ENCODE measurements at places on chromosomes 13 and 19.
A peak's percentile ranks its signal among the peaks of the same experiment; 100 is the strongest.

DNA sequence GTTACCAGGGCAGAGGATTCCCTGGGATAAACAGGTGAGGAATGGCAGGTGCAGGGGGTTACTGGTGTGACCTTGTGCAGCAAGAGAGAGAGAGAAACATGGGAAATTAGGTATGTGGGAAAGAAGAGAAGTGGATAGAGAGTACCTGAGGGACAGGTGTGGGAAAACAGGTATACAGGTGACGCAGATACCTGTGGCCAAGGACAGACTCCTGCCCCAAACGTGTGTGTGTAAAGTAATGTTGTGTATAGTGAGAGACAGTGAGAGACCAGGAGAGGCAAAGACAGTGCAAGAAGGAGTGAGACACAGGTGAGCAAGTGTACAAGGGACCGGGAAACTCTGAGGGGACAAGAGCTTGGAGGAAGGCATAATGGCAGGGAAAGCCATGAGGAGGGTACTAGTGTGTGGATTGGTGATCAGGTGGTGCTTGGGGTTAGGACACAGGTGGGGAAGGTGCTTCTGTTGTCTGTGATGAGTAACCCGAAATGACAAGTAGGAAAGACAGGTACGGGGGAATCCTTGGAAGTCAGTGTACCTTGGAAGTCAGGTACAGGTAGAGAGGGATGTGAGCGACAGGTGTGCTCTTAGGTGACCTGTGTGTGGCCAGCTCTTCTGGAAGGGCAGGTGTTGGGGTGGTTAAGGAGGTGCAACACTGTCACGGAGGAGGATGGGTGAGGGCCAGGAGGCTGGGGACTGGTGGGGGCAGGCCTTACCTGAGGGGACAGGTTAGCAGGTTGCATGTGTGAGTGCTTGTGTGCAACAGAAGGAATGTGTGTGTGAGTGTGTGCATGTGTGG is 2.8 kb downstream of the ERFL start:
- DNase-seq = no peak

GRCh38 chr13:20188667-20189553 is 3.8 kb downstream of the GJB2 start:
- DNase-seq = peak; percentile 18

DNA sequence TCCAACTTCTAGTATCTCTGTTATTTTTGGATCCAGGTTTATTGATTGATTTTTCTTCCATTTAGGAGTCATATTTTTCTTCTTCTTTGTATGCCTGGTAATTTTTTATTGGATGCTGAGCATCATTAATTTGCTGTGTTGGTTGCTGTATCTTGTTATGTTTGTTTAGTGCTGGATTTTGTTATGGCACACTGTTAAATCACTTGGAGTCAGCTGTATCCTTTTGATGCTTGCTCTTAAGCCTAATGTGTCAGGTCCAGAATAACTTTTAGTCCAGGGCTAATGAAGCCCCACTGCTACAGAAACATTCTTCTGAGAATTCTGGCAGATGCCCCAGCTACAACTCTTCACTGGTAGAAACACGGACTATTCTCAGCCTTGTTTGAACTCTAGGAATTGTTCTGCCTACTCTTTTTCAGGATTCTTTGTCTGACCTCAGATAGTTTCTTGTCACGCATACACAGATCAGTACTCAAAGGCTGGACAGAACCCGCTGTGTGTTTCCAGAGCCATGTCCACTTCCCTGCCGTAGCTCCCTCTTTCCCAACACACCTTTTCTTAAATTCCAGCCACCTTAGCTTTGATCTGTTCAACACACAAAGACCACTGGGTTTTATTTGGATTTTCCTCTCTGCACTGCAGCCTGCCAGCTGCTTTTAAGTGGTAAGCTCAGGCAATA is 137.1 kb upstream of the WASF3 start:
- no peak for DNase-seq

DNA sequence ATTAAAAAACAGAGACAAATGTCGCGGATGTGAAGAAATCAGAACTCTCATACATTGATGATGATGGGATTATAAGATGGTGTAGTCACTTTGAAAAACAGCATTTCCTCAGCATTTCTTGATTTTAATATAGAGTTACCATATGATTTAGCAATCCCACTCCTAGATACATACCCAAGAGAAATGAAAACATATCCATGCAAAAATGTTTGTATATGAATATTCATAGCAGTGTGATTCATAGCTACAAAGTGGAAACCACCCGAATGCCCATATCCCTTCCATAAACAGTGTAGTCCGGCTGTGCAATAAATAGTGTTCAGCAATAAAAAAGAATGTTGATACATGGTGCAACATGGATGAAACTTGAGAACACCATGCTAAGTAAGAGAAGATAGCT is 44.6 kb downstream of the DPY19L3 start:
- no peak for DNase-seq

DNA sequence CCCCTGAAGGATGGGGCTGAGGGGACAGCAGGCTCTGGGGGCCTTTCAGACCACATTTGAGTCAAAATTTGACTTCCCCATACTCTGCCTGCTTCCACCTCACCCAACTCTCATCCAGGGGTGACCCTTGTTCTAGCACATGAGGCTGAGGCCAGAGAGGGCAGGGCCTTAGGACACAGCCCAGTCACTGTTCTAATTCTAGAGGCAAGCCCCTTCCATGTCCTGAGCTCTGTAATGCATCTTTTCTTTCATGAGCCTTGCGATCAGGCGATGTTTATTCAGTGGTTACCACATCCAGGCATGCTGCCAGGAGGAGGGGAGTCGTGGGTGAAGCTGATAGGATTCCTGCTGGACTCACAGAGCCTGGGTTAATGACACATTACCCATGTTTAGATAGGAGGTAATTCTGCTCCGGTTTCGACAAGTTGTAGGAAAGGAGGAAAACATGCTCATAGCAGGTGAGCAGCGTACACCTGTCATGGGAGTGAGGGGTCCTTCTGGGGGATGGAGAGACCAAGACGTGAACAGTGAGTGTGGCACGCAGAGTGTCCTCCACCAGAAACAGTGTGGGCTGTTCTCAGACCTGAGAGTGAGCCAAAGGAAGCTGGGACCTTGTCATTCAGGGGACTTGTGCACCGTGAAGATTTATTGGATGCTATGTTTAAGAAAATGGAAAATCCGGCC is 9.3 kb downstream of the RPS9 start:
- DNase-seq = peak; percentile 39

DNA sequence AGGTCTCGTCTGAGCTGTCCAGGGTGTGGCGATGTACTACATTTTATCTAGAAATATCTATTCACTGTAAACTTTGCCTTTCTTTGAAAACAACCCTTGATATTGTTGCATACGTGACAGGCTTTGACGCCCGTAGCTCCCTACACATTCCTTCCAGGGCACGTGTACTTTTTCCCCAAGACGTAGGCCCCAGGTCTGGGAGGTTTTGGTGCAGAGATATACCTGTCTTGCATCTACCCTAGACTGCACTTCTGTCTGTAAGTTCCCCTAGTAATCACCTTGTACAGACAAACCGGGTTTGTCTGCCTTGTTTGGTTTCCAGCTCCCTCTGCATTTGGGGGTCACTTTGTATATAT is 69.2 kb downstream of the ERICH6B start:
- no peak for DNase-seq

DNA sequence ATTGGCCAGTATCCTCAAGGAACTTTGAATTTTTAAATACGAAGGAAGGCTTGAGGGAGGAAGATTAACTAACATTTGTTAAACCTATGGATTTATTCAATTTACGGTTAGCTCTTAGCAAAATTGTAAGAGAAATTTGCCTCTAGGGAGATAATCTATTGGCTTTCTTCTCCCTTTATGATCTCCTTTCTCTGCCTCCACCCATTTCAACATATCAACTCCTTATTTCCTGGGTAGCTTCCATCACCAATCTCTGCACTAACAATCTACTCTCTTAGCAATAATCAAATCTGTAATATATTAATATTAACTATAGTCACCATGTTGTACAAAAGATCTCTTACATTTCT is 233.9 kb upstream of the CSNK1A1L start:
- no peak for DNase-seq

DNA sequence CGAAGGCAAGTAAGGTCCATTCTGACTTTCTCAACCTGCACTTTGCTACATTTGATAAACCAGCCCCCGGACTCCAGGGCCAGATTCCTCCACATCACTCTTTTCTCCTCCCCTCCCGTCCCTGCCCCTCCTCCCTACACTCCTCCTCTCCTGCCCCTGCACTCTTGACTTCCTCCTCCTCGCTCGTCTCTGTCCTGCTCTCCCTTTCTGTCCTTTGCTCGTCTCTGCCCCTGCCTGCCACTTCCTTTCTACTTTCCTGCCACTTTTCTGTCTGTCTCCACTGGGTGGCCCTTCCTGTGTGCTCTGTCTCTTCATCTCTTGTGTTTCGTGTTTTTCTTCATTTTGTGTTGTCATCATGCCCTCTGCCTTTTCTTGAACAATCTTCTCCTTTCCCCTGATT is 7.0 kb downstream of the U2AF2 start:
- no peak for DNase-seq

GRCh38 chr13:27135023-27135422 is 36.6 kb downstream of the USP12 start:
- DNase-seq = no peak

- peak; percentile 68 for DNase-seq
Measured at GRCh38 chr19:919199-920050, 2.3 kb downstream of the KISS1R start.

- no peak for DNase-seq
Measured at GRCh38 chr19:32196690-32197420, 148.6 kb upstream of the ZNF507 start.

GRCh38 chr13:60758637-60759036 is 361.6 kb downstream of the TDRD3 start:
- DNase-seq = no peak

GRCh38 chr19:32129141-32129540 is 216.3 kb upstream of the ZNF507 start:
- DNase-seq = no peak

DNA sequence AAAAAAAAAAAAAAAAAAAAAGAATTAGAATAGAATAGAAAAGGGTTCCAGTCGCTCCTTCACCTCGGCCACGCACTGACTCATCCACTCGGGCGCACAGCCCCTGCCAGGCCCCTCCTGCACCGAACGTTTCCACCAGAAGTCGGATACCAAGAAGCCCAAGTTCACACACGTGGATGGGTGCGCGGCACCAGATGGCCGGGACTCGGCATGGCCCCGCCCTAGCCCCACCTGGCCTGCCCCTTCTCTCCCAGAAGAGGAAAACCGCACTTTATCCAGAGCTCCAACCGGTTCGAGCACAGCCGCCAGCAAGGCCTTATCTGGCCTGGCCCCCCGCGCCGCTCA is 5.9 kb downstream of the PRR36 start:
- peak; percentile 58 for DNase-seq

DNA sequence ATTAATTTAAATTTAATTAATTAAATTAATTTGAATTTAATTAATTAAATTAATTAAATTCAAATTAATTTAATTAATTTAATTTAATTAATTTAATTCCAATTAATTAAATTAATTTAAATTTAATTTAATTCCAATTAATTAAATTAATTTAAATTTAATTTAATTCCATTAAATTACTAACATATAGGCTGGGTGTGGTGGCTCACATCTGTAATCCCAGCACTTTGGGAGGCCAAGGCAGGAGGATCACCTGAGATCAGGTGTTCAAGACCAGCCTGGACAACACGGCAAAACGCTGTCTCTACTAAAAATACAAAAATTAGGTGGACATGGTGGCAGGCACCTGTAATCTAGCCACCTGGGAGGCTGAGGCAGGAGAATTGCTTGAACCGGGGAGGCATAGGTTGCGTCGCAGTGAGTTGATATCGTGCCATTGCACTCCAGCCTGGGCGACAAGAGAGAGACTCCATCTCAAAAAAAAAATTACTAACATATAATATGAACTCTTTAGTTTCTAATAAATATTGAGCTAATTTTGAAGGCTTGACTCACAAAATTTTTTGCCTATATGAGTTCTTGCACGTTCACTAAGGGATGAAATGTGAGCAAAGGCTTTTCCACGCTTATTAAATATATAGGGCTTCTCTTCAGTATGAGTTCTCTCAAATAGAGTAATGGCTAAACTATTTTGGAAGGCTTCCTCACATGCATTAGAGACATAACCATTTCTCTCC is 9.0 kb upstream of the USP29 start:
- no peak for DNase-seq

- DNase-seq = no peak
Measured at GRCh38 chr19:45527731-45528130, 20.5 kb downstream of the VASP start.

GRCh38 chr13:109162248-109163036 is 533.0 kb downstream of the MYO16 start:
- DNase-seq = peak; percentile 49

DNA sequence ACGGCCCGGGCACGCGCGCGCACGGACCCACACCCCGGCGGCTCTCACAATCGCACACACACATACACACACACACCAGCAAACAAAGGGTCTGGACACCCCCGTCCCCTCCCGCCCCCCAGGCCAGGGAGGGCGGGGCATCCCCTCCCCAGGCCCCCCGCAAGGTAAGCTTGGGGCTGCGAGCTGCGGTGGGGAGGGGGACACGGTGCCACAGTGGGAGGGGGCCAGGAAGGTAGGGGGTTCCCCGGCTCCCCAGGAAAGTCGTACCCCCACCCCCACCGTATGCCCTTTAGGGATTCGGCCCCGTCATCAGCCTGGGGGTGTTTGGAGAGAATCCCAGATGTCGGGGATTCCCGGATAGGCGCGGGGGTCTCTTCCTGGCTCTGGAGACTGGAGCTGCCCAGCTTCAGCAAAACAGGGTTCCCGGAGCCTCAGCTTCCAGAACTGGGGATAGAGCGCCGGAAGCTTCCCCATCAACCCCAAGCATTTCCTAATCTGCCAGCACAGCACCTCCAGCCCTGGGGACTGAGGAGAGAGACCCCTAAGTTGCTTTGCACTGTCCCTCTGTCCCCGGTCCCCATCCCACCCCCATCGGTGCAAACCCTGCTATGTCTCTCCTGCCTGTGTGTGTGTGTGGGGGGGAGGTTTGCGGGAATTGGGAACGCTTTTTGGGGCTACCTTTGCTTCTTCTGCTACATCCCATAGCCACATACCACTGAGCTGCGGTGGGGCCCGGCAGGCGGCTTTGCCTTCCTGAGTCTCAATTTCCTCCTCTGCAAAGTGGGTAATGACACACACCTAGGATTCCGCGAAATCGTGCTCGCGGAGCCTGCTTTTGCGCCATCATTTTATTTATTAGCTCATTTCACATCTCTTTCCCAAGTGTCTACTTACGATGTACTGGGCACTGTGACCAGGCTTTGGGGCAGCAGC is 1.8 kb upstream of the CDC37 start:
- DNase-seq = peak; percentile 71

DNA sequence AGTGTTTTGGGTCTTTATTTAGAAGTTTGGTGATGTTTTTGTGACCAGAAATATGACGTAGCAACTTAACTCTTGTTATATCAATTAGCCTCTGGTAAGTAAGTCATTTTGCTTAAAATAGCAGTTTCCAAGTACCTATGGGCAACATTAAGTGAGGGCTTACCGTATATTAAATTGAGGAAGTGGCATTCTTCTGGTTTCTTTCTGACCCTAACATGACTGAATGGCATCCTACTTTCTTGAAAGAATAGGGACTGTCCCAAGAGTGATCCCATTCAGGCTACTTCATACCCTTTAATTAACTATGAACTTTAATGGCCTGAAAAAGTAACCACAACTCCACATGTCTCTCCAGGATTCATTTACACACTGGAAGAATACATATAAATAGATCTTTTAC is 106.6 kb downstream of the MZT1 start:
- DNase-seq = no peak

- no peak for DNase-seq
Measured at GRCh38 chr19:43430142-43430710, 15.5 kb downstream of the TEX101 start.
